ENCODE measurements at places on chromosomes 3 and 15.

DNA sequence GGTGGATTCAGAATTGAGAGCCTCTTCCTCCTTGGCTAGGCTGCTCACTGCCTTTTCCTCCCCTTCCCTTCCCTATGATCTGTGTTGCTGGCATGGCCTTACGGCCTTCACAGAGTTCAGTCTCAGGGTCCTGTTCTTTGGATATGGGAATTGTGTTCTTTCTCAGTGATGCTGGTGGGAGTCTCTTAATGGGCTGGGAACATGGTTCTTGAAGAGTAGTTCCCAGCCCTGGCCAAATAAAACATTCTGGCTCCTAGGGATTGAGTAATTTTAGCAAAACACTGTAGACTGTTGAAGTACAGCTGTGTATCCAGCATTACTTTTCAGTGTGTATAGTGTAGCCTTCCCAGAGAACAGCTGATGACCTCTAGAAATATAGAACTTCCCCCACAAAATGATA, 22.6 kb upstream of the FILIP1L start:
- no peak for DNase-seq

GRCh38 chr3:115254492-115255196, 107.6 kb upstream of the ZBTB20 start:
- no peak for DNase-seq

DNA sequence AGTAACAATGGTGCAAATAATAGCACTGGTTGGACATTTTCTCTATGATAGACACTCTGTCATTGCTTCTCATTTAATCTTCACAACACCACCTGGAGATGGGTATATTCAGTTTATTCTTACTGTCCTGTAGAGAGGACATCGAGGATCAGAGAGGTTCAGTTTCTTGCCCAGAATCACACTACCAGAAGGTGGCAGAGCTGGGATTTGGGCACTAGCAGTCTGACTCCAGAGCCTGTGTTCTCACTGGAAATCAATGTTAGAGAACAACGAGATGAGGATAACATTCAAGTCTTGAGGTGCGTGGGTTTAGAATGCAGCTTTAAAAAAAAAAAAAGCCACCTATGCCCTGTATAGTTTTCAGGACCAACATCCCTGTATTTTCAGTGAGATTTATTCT, 127.8 kb downstream of the SYNPR start:
- DNase-seq, result no peak

DNA sequence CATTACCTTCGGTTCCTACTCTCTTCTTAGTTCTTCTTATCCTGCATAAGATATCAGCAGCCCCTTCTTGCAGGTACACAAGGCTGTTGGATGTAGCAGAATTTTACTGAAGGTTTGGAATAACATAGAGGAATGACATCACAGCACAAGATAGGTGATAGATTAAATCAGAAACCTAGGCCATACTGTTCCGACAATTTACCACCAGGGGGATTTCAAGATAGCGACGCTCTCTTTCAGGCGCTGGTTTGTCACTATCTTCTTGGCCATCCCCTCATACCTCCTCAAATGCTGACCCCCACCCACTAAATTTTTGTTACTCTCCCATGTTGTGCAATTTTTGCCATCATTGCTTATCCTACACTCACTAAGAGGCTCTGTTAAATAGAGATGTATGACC, 3.5 kb downstream of the SIDT1 start:
- DNase-seq, result no peak

- no peak for DNase-seq
Observed at GRCh38 chr3:126258670-126259069, 78.3 kb upstream of the ALDH1L1 start.

DNA sequence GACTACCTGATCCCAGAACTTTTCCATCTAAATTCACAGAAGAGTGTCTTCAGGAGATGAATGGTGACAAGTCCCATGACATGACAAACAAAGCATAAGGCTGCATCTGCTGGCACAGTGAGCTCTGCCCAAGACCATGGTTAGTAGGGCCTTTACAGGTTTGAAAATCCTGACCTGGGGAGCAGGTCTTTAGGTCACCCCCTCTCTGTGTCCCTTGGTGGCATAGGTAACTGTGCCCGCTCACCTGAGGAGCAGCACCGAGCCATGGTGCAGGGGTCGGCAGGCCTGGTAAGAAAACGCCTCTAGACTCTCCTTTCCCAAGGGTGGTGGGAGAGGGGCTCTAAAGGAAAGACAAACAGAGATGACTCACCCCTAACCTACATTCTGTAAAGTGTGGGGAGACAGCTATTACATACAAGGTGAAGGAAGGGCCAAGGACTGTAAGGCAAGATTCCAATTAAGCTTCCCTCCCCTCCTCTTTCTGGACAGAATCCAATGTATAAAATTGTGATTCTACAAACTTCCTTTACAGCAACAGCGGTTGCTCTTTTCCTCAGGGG, 74.0 kb downstream of the SATB1 start:
- no peak for DNase-seq

DNA sequence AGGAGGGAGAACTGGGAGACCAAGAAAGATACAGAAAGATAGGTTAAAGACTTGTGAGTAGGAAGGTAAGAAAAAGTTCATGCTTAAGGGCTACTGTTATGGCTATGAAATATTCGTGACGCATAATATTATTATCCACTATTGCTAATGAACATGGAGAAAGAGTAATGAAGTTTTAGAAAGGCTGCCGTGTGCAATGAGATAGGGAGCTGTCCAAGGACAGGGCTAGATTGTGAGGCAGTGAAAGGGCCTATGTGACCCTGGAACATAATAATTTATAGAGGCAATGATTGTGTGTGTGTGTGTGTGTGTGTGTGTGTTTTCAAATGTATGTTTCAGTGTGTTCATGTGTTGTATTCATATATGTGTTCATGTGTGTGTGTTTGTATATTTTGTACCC, 27.7 kb downstream of the MBNL1 start:
- no peak for DNase-seq

DNA sequence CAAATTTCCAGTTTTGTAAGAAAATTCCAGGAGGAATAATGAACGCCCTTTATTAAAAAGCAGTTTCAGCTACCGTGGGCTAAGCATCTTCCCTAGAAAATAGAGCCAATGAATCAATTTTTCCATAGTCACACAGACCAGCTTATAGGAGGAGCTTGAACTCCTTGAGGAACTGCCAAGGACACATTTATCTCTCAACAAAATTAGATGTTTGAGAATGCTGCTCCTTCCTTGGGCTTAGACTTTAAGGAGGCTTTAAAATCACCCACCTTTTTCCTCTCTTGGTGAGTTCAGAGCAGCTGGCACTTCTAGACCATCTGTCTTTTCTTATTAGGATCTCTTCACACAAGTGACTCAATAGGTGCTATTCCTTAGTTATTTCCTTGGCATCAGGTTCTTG, 588.0 kb downstream of the SQOR start:
- no peak for DNase-seq

- no peak for DNase-seq
Observed at GRCh38 chr15:70314688-70315087, 217.0 kb upstream of the TLE3 start.

DNA sequence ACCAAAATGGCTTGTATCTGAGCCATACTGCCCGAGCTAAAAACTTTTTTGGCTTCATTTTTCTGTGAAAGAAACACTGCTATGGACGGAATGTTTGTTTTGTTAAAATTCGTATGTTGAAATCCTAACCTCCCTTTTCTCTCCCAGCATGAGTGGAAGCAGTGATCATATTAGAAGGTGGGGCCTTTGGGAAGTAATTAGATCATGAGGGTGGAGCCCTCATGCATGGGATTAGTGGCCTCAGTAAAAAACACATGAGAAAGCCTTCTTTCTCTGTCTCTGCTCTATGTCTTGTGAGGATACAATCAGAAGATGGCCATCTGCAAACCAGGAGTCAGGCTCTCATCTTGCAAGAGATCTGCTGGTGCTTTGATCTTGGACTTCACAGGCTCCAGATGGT, 7.4 kb upstream of the FNDC3B start:
- no peak for DNase-seq

GRCh38 chr3:169558371-169558770, 105.1 kb downstream of the MECOM start:
- no peak for DNase-seq

GRCh38 chr3:27353221-27353620, 16.0 kb downstream of the NEK10 start:
- DNase-seq, result no peak
